ENCODE measurements at places on chromosomes 12 and 14.

GRCh38 chr12:49959685-49960473 lies 1.8 kb upstream of the AQP5 start:
- DNase-seq: no peak

DNA sequence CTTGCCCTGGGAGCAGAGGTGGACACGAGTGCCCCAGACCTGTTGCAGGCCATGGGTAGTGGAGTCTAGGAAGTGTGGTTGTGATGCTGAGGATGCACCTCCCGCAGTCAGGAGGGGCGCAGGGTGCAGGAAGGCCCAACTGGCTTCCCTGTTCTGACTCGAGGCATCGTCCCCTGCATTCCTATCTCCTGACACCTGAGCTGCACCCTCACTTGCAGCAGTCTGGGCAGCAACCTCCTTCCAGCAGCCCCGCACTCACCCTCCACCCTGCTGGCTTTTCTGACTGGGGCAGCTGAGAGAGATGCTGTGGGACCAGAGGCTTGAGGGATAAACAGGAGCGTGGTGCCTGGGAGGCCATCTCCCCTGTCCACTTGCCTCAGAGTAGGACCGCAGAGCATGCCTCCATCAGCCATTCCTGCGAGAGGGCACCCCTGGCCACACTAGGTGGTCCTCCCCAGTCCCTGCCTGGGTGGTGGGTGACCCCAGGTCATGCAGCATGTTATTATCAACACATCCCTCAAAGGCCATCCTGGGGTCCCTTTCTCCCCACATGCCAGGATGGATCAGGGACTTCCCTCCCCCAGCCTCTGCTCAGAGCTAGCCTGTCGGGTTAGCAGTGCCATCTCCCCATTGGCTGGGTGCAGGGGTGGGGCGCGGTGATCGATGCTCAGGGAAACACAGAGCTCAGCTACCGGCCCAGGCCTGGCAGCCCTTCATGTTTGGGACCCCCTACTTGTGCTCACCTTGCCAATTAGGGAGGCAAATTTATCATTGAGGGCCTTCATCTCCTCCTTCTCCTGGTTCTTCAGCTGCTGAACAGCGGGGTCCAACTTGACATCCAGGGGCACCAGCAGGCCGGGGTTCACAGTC lies 719 bp downstream of the KRT80 start:
- DNase-seq: no peak

DNA sequence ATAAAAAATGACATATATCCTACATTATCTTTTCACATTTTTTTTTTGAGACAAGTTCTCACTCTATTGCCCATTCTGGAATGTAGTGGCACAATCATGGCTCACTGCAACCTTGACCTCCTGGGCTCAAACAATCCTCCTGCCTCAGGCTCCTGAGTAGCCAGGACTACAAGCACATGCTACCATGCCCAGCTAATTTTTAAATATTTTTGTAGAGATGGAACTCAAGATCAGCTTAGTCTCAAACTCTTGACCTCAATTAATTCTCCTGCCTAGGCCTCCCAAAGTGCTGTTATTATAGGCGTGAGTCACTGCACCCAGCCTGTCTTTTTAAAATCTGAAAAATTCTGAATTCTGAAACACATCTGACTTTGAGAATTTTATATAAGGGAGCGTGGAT lies 241.9 kb upstream of the DCN start:
- no peak for DNase-seq

- no peak for DNase-seq
These were observed 3.1 kb downstream of the NFYB start for GRCh38 chr12:104134882-104135281.

DNA sequence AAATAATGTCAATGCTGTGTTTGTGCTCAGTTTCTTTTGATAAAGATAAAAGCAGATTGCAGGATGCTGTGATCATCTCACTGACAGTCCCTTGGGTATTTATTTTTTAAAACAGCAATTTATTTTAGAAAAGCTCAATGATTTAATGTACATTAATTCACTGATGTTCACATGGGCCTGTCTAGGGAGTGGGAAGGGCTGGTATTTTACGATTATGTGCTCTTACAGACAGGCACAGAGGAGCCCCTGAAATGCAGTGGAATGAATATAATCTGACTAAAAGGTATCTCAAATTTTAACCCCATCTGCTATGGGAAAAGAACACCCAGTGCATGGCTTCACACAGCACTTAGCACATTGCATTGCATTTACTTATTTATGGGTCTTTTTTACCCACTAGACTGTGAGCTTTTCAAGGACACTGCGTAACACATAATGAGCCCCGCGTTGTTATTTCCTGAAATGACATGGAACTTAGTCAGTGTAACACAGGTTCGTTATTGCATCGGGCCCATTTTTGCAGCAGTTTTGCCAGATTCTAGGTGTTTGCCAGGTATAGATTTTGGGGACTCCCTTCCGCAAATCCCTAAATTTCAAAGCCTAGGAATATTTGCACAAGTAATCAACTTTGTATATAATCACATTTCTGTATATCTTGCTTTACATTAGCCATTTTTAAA lies 425.3 kb upstream of the FBXO33 start:
- no peak for DNase-seq

DNA sequence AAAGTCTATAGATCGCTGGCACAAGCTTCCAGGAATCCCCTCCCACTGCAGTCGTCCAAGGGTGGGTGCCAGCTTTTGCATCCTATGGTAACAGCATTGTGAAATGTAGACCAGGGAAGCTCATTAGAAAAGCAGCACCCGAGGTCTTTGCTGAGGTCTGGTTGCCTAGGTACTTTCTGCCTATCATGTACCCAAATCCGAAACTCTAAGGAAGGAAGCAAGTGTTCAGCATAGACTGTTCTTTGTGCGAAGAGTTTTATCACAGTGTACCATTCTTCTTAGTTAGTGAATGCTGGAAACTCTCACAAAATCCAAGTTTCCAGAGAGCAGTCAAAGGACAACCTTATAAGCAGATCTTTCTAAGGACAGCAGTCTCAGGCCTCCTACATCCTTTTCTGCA lies 1532.7 kb upstream of the TMEM132C start:
- no peak for DNase-seq

GRCh38 chr14:104416383-104416782 lies 163.2 kb upstream of the C14orf180 start:
- DNase-seq: no peak

GRCh38 chr12:63802012-63802608 lies 22.4 kb downstream of the RXYLT1 start:
- no peak for DNase-seq

- no peak for DNase-seq
These were observed 710 bp upstream of the BMAL2 start for GRCh38 chr12:27331927-27332324.

DNA sequence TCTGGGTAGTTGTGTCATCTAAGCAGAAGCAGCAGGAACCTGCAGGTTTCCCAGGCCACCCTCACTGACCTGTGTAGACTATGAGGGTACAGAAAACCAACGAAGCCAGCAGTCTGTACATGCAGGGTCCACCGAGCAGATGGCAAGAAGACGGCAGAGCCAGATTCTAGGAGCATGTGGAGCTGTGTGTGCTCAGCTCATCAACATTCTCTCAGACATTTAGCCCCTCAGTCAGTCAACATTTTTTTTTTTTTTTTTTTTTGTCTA lies 7.3 kb upstream of the ASIC1 start:
- DNase-seq: no peak

- DNase-seq: no peak
These were observed 31.2 kb upstream of the RBM19 start for GRCh38 chr12:113997365-113997764.

DNA sequence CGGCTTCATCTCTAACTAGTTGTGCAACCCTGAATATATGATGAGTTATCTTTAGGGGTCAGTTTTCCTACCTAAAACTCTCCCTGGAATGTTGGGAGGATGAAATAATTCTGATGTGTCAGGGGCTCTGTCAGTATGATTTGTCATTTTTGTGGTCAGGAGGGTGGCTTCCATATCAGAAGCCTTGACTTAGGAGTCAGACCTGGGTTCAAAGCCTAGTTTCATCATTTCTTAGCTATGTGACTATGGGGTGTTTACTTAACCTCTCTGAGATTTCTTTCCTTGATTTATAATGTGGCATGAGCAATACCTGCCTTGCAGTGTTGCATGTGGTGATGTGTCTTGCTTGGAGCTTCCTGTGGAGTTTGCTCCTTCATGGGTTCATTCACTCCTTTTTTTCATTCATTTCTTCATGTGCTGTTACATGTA lies 146.8 kb downstream of the CHST11 start:
- no peak for DNase-seq

- DNase-seq: no peak
These were observed 79.0 kb downstream of the SLC25A21 start for GRCh38 chr14:37093364-37093763.

GRCh38 chr12:7915661-7916403 lies 20.2 kb downstream of the SLC2A3 start:
- DNase-seq: no peak

DNA sequence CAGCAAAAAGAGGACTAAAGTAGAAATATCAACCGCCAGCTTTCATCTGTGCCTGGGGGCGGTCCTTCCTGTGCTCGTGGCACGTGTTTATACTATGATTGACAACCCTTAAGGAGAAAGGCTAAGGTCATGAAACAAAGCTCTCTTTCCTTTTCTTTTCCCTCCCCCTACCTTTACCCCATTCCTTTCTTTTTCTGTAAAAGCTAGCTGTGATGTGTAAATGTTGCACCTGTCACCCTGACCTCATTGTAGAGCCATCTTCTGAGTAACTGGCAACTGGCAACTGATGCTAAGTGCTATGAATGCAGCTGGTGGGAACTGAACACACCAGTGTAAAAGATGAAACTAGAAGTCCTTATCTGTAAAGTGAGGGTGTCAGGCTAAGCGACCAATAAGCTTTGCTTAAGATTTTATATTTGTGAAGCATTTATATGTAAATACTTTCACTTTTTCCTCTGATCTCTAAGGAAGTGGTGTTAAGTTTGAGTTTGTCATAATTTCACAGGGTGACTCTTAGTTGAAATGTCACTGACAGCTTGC lies 102.8 kb upstream of the BCAT1 start:
- DNase-seq: no peak

DNA sequence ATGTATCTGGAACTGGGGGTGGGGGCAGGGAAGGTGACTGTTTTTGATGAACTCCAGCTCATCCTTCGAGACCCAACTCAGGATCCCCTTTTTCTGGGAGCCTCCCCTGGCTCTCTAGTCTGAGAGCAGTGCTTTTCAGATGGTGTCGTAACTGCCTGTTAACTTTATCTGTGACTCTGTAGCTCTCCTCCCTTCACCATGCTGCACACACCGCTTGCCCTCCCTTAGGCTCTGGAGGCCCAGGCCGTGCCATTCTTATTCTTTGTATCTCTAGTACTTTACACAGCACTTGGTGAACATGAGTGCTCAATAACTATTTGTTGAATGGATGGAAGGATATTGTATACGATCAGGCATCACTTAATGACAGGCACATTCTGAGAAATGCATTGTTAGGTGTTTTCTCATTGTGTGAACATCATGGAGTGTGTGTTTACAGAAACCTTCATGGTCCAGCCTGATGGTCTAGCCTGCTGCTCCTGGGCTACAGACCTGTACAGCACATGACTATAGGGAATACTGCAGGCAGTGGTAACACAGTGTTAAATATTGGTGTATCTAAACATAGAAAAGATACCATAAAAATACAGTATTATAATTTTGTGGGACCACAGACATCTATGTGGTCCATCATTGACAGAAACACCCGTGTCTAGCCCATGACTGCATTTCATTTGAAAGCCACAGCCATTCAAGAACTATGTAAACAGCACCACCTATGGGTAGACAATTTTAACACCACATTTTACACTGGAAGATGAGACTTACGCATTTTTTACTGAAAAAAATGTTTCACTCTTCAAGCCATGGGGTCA lies 91.8 kb downstream of the EML1 start:
- no peak for DNase-seq

- DNase-seq: no peak
These were observed 311.5 kb downstream of the ATP23 start for GRCh38 chr12:58252914-58253313.

- DNase-seq: no peak
These were observed 833.0 kb downstream of the SLC6A15 start for GRCh38 chr12:84079626-84080025.

DNA sequence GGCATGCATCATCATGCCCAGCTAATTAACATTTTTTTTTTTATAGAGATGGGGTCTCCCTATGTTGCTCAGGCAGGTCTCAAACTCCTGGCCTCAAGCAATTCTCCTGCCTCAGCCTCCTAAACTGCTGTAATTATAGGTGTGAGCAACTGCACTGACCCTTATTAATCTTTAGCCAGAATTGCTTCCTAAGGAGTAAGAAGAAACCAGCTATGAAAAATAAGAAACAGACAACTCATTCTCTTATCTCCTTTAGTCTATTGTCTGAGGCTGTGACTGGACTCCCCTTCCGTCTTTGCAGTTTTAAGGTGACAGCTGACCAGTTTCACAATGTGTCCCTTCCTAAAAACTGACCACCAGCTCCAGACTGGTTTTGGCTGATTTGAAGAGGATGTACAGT lies 52.4 kb downstream of the EMP1 start:
- DNase-seq: no peak

DNA sequence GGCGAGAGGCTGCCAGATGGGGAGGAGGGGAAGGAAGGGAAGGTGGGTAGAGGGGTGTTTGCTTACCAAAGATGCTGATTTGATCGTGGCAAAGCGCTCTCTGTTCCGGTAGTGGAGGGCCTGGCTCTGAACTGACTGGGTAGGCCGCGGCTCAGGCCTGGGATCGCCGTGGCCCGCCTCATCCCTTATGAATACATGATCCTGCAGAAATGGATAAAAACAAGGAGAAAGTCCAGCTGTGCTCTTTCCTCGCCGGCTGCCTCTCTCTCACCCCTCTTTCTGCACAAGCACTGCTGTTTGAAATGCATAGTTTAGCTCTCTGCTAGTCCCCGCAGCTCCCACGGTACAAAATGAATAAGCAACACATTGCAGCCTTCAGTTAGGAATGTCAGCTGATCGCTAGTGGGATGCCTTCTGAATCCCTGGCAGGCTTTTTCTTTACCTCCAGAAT lies 53.8 kb downstream of the PEBP1 start:
- DNase-seq: no peak

GRCh38 chr12:2541631-2542204 lies 253.1 kb upstream of the FKBP4 start:
- DNase-seq: no peak

DNA sequence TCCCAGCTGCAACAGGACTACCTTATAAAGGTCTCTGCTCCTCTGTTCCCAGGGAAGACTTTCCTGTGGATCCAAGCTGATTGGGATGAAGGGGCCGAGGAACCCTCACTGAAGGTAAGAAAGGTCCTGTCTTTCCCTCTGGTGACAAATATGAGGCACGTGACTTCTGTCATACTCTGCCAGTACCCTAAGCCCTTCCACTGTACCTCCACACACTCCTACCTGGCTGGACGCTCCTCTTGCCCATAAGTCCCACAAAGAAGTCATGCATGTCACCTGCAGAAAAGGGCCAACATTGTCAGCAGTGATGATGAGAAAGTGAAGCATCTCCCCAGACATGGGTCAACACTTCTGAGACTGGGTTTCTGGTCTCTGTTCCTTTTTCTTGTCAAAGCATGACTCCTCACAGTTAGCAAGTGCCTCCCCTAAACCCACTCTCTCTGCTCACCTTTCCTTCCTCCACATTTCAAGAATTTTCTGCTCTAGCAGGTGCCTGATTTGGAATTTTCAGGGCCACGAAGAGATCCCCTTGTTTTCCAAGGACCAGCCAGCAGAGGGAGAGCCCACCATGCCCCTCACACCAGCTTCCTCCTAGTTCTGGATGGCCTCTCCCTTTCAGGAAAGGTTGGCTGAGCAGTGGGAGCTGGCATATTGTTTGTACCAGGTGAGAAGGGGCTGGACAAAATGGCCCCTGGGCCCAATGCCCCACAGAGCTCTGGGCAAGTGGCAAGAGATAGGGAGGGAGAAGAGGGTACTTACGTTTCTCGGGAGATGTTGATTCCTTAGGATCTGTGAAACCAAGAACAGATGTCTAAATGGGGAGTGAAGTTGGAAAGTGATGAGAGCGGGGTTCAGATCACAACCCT lies 3.5 kb downstream of the TAC3 start:
- DNase-seq: no peak
